ENCODE measurements at places on chromosomes 2 and 18.

DNA sequence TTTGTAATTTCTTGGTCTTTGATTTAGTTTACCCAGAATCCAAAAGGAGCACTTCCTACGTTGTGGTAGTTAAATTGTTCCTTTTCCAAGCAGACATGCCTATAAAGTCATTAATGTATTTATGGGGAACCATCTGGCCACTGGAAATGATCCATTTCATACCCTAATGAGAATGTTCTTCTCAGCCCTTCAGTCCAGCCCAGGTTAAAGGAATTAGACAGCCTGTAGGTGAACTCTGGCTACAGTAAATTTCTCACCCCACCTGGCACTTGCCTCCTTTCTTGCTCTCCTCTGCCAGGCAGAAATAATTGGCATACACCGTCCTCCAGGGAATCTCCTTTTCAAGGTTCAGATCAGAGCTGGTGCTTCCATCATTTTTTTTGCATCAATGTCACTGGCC, 121.1 kb downstream of the SETBP1 start:
- no peak for DNase-seq

GRCh38 chr2:18077704-18078103, 199.2 kb downstream of the KCNS3 start:
- DNase-seq, result no peak

DNA sequence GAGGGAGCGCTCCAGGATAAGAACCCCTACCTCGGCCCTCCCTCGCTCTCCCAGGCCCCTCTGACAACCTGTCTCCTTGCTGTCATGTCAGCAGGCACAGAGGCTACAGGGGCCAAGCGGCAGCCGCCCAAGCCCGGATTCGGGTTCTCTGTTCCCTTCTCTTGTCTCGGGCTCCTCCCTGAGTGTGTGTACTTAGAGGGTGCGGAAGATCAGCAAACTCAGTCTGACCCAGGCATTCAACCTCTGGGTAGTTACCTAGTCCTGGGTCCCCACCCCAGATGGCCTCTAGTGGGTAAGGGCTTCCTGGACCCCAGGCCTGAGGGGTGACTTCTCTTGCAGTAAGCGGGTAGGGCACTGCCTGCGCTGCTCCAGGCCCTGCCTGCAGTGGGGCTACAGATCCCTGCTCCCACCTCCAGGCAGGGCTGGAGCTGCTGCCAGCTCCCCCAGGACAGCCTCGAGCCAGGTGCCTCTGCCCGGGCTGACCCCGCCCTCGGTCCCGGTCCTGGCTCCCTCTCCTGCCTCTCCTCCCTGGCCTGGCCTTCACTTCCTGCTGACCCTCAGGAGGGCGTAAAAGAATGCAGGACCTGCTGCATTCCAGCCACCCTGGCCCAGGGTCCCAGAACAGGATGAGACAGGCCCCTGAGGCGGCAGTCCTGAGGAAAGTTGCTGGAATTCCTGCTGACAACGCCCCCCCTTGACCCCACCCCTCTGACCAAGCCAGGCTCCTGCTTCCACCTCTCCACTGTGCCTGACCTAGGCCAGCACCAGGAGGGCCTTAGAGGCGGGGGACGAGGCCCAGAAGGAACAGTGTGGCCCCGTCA, 22.0 kb downstream of the GPC1 start:
- no peak for DNase-seq

DNA sequence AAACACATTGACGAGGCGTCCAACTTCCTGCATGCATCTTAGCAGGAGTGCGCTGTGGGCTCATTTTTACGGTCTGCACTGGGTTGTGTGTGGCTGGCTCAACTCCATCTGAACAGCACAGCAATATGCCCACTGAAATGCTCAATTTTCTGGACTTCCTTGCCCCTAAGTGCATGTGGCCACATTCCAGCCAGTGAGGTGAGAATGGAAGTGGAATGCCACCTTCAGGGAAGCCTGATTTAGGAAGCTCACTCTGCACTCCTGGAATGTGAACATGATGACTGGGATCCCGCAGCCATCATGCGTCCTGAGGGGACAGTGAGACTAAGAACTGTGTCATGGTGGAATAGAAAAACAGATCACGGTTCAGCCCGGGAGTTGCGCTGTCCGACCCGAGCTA, 76.2 kb downstream of the PSMG2 start:
- DNase-seq, result no peak

- peak; percentile 34 for DNase-seq
Observed at GRCh38 chr2:206275312-206276055, 1.0 kb downstream of the ZDBF2 start.

DNA sequence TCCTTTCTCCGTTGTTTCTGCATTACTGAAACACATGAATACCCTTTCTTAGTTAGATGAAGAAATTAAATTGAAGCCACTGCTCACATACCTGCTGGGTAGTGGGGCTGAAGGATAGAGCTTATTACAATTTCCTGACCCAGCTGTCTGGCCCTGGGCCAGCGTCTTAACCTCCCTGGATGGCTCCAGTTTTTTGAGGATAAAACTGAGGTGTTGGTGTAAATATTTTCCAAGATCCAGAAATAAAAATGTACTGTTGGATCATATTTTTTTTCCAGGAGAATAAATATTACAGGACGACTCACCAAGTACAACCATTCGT, 3.5 kb downstream of the RNF144A start:
- no peak for DNase-seq

- DNase-seq, result no peak
Observed at GRCh38 chr2:136324966-136325365, 207.0 kb upstream of the CXCR4 start.

DNA sequence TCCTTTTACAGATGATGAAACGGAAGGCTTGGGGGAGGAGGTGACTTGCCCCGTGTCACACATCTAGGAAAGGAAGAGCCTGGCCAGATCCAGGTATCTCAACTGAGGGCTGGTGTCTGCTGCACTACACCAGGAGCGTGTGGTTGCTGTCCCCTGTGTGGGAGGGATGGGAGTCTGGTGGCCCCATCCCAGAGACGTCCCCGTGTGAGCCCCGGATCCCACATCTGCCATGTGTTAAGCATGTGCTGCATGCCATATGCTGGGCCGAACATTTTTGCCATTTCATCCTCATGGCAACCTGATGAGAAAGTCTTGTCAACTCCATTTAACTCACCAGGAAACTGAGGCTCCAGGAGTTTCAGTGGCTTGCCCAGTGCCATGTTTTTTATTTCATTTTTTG, 4.2 kb downstream of the GAREM2 start:
- DNase-seq, result no peak

DNA sequence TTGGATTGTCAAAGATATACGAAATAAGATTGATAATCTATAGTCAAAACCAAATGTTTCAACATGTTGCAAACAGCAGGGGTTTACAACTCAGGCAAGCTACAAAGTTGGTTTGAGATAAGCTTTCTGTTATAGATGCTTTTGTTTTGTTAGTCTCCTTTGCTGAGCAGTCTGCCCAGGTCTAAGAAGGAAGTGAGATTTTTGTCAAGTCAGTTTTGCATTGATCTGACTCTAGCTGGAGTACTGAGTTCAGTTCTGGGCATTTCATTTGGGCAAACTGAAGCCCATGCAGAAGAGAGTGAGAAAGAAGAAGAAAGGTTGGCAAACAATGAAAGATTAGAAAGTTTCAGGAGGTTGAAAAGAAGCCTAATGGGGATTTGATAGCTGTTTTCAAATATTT, 983.0 kb upstream of the SLC39A10 start:
- DNase-seq, result no peak

DNA sequence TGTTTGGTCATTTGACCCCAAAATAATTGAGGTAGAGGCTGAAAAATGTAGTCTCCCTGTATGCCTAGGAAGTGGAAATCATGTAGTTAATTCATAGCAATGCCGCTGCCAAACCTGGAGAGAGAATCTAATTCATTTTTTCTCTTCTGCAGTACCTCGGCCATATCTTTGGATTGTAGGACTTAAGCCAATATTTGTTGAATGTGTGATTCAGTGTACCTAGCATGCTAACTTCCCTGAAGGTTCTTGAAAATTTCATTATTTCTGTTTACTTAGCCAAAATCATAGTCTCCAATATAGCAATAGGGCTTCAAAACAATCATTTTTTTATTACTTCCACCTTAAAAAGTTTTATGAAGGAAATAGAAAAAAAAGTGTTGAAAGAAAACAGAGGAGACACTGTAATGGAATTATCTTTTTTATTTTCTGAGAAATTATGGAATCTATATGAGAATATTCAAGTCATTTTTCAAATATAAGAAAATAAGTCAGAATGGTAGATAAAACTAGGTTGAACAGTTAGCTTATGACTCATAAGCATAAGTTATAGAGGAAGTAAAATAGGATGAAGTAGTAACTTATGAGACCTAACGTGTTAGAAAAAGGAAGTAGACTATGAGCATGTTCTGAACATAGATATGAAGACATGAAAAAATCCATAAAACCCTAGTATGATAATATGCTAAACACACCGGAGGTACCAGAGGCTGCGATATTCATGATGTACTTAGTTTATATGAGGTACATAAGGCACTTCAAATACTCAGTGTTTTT, 35.2 kb upstream of the CDH19 start:
- no peak for DNase-seq

GRCh38 chr2:119218478-119219064, 5.1 kb upstream of the STEAP3 start:
- DNase-seq, result peak; percentile 58

DNA sequence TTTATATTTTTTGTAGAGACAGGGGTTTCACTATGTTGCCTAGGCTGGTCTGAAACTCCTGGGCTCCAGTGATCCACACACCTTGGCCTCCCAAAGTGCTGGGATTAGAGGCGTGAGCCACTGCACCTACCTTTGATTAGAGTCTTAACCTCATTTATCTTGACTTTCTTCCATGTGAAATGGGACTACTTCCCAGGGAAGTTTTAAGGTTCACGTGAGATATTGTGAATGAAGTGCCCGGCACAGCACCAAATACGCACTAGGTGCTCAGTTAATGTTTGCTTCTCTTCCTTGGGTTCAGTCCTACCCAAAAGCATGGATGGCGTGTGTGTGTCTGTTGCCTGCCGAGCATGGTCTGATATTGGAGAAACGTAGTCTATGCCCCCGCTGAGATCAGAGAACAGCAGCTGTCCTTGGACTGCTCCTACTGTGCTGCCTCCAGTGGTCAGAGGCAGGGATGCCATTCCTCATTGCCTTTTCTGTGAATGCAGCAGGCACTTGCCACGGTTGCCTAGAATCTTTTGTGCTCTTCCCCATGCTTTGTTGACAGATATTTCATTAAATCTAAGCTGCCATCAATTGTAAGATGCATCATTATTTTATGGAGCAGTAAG, 12.3 kb upstream of the TFCP2L1 start:
- peak; percentile 22 for DNase-seq

GRCh38 chr2:27316655-27317412, 6.1 kb downstream of the MPV17 start:
- DNase-seq, result no peak

GRCh38 chr2:153519257-153519875, 40.8 kb upstream of the RPRM start:
- DNase-seq, result peak; percentile 60

DNA sequence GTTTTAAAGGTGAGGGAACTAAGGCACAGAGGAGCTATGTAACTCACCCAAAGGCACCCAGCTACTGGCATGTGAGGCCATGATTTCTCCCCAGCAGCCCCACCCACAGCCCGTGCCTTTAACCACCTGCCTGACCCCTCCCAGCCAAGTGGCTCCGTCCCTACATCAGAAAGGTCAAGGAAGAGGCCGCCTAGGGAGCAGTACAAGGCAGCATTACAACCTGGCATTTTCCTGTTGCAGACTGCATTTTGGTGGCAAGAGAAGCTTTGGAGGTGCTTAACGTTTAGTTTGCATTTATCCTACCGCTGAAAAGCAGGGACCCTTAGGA, 17.5 kb downstream of the STEAP3 start:
- no peak for DNase-seq

DNA sequence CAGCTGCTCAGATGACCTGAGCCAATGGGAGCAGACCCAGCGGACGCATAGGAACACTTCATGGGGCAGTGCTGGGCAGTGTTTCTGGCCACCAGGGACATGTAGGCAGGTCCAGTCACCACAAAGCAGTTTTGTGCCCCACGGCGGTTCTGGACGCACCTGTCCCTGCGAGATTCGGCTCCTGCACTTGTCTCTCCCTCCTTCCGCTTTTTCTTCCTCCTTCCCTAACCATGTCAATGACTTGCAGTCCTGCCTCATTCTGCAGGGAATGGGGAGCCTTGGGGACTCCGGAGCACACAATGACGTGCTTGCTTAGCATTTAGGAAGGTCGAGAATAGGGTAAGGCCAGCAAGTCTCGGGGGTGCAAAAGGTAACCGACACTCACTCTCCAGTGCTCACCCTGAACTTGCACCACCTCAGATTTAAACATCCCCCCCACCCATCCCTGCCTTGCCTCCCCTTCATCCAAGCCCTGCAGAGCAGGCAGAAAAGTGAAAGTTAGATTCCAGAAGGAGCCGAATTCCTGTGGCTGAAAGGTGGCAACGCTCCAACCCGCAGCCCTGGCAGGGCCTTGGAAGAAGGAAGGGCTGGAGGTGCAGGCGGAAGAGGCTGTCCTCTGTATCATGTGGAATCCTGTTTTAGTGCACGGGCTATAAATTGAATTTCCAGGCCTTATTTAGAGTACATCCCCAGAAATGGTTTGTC, 40.5 kb upstream of the ATG16L1 start:
- peak; percentile 83 for DNase-seq

DNA sequence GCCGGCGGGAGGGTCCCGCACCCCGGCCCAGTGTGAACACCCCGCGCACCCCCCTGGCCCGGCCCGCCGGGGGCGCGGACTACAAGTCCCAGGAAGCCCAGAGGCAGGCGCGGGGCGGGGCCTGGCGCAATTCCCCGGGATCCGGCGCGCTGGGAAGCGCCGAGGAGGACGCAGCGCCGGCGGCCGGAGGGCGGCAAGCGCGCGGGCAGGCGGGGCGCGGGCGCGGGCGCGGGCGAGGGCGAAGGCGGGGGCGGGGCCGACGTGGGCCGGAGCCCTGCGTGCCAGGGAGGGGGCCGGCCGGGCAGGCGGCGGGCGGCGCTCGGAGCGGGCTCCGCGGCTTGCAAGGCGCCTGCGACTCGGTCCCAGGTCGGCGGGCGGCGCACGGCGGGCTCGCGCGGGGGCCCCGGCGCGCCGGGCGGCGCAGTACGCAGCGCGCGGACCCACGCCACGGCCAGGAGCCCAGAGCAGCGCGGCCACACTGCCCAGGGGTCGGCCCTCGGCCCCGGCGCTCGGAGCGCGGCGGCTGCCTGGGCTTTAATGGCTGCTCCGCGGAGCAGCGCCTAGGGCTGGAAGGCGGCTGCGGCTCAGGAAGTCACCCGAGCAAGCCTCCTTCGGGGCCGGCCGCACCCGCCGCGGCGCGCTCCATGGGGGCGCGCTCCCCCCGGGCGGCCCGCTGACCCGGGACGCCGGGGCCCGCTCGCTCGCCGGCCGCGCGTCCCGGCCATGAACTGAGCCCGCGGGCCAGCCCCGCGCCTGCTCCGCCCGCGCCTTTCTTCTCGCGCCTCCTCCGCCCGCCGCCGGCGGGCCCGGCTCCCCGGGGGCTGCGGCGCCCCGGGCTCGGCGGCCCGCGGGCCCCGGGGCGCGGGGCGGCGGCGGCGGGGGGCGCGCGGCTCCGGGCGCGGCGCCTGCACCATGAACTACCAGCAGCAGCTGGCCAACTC, at the start of gene AGAP1:
Gene AGAP1, plus strand, starts transcription at position 269 of the 941 bp plus-strand sequence.
- DNase-seq, result peak; percentile 92

GRCh38 chr2:69116438-69116837, 103.5 kb downstream of the ANTXR1 start:
- no peak for DNase-seq
